ENCODE measurements at places on chromosomes 16 and 17. TPM values are rescaled to one million over a fixed set of nuclear protein-coding genes. Genes with fewer than 3 reads are reported as not detected.

GRCh38 chr16:69040144-69040909, 65.1 kb upstream of the HAS3 start:
- no peaks in the 10 kb centered on the region for H3K27me3 ChIP-seq
- H3K36me3 ChIP-seq, result peaks cover 10% of the 10 kb centered on the region
- no peaks in the 10 kb centered on the region for H3K4me1 ChIP-seq
- no peak overlapping the region for H3K27ac ChIP-seq
- H3K4me3 ChIP-seq, result no peak overlapping the region
- DNase-seq, result no peak

CD300E gene
- not detected for total RNA-seq

ABCC6 gene
- total RNA-seq, result not detected

DNA sequence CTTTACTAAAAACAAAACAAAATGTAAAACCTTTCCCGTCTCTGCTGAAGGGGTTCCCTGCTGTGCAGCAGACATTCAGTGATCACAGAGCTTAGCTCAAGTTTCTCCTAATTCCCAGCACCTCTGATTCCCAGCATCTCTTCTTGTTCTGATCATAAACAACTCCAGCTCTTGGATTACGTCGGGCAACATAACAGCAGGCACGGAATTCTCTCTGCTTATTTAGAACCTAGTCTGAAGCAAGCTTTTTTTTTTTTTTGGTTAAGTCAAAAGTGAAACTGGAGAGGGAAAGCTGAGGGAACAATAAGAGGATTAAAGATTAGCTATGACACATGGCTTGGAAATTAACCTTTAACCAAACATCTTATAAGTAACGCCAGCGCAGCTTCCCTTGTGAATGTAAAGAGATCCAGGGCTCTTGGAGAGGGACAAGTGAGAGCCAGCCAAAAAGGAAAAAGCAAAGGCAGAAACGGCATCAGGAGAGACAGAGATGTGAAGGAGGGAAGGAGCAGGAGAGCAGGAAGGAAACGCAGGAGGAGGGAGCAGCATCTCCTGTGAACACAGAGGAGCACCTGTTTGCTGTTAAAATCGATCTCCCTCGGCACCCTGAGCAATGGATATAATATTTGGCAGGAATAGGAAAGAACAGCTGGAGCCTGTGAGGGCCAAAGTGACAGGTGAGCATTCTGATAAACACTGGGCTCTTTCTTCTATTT, at the start of gene BCO1:
Gene BCO1, plus strand, starts transcription at position 394 of the 716 bp plus-strand sequence. Its CDS starts 220 bp downstream, at position 614.
- peaks cover 8% of the 10 kb centered on the region for H3K27me3 ChIP-seq
- H3K4me1 ChIP-seq, result peaks cover 7% of the 10 kb centered on the region
- no peak within 1 kb of the TSS for H3K27ac ChIP-seq
- H3K36me3 ChIP-seq, result no peaks in the 10 kb centered on the region

- H3K27me3 ChIP-seq, result no peaks in the 10 kb centered on the region
- peak; percentile 86 for DNase-seq
- H3K4me1 ChIP-seq, result peaks cover 78% of the 10 kb centered on the region
- peak overlapping the region; percentile 83 for H3K4me3 ChIP-seq
Measured at GRCh38 chr17:77400445-77400870, 259.7 kb downstream of the SEC14L1 start.

DNA sequence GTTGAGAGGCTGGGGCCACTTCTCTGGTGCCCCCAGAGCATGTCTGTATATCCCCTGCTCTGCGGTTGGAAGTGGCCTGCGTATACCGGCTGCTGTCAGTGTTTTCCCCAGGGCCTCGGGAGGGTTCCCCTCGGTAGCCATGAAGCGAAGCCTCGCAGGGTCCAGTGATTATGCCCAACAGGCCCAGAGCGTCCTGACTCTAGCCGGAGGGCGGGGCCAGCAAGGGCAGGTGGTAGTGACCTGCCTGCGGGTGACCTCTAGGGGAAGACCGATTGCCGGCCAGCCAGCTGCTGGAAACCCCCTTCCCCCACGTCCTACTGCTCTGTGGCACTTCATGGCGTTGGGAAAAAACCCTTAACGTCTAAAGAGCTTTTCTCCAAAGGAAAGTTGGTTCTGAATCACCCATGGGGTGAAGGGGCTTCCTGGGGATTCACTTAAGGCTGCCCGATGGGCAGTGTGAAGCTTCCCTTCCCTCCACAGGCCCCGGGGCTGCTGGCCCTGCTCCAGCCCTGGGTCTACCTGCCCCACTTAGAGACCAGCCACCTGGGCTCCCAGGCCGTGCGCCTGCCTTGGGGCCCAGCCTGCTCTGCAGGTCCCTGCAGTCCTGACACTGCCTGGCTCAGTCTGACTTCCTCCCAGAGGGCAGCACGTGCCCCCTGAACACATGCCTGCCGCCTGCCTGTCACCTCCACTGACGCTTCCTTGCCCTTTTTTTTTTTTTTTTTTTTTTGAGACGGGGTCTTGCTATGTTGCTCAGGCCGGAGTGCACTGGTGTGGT, 72.8 kb downstream of the SOCS1 start:
- peaks cover 75% of the 10 kb centered on the region for H3K4me1 ChIP-seq
- H3K4me3 ChIP-seq, result peak overlapping the region; percentile 16
- no peaks in the 10 kb centered on the region for H3K27me3 ChIP-seq
- no peak for DNase-seq

DNA sequence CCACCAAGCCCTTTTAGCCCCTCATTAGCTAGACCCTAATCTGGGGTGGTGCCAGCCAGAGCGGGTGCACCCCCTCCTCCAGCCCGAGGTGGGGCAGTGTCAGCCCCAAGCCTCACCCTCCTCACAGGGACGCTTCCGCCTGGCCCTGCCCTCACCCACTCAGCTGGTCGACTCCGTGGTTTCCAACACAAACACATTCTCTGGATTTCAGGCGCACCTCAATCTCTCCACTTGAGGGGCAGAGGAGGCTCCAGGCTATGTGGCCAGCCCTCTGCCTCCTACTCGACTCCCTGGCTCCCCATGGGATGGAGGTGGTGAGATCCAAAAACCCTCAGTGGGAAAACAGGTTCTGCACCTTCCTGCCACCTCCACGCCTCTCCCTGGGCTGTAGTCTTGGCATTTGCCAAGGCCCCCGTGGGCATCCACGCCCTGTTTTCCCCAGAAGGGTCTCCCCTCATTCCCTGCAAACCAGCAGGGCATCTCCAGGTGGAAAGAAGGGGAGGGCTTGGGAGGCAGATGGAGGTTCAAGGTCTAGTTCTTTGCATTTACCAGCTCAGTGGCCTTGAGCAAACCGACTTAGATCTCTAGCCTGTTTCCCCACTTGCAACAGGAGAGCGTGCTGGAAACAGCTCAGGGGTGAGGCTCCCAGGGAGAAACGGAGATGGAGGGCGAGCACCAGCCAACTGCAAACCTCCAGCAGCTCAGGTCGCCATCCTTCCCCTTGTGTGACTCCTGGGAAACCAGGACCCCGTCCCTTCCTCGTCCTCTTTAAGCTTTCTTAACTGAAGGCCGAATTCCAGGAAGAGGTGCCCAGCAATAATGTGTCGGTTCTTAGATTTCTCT, 1.7 kb downstream of the EMP2 start:
- peaks cover 44% of the 10 kb centered on the region for H3K27me3 ChIP-seq
- no peaks in the 10 kb centered on the region for H3K4me1 ChIP-seq
- no peak for DNase-seq
- no peaks in the 10 kb centered on the region for H3K36me3 ChIP-seq
- no peak overlapping the region for H3K4me3 ChIP-seq

All from activated T-cell treated with anti-CD3 and anti-CD28 coated beads, Interleukin-2, amount 50 U/mL, for 72 hours (primary cell).